ENCODE measurements at places on chromosomes 5 and 9.

GRCh38 chr5:57986761-57987341, 473.0 kb downstream of the PLK2 start:
- no peak for DNase-seq

GRCh38 chr9:125509476-125509875, 197.5 kb downstream of the MAPKAP1 start:
- no peak for DNase-seq

GRCh38 chr9:13332571-13332970, 53.1 kb upstream of the MPDZ start:
- no peak for DNase-seq

DNA sequence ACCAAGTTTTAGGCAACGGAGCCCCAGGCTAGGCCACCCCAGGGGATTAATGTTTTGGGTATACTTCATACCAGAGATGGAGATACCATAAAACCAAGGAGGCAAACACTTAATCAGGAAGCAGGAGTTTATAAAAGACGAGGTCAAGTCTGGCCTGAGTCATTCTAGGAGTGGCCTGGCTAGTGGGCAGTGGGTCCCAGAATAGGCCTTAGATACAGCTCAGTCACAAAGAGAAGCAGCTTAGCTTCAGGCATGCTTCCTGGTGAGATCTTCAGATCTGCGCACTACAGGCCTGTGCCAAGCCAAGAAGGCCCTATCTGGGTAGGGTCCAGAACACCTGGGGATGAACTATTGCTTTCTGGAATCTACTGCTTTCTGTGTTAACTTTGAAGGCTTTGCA, 20.6 kb upstream of the NR5A1 start:
- DNase-seq, result no peak

DNA sequence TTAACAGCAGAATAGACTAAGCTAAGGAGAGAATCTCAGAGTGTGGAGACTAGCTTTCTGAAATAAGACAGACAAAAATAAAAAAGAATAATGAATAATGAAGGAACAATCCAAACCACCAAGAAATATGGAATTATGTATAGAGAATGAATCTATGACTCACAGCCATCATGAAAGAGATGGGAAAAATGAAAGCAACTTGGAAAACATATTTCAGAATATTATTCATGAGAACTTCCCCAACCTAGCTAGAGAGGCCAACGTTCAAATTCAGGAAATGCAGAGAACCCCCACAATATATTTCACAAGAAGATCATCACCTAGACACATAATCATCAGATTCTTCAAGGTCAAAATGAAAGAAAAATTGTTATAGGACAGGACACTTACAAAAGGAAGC, 349.0 kb upstream of the MPDZ start:
- DNase-seq, result no peak

GRCh38 chr9:84173961-84174360, 166.6 kb downstream of the SLC28A3 start:
- no peak for DNase-seq

- peak; percentile 11 for DNase-seq
Measured at GRCh38 chr9:133252301-133253020, 22.5 kb downstream of the ABO start.
